ENCODE measurements at places on chromosomes 12 and 14. TPM values are rescaled to one million over a fixed set of nuclear protein-coding genes. Genes with fewer than 3 reads are reported as not detected.

DNA sequence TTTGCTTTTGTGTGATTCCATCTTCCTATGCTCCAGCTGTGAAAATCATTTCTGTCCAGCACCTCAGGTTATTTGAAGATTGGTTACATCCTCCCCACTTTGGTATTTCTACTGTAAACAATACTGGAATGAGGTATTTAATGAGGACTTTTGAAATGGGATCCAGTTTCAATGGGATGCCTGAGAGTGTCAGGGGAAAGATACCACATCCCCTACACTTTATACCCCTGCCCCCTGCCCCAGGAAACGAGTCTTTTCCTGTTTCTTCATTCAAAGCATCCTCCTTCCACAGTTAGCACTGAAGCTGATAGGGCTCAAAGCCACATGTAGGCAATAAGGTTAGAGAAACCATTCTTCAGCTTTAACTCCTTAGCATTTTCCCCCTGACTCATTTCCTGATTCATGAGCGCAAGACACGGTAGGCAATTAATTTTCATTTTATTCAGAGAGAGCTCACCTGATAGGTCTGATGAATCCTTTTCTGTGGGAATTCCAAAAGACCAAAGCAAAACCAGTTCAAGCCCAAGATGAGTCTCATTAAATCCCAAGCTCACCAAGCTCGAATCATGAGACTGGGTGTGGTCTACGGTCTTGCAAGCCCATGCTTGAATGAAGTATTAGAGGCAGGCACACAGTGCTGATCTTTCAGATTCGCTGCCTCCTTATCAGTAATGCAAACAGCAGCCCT lies 143.6 kb upstream of the CRY1 start:
- H3K27ac ChIP-seq = no peak overlapping the region
- DNase-seq = no peak
- no peaks in the 10 kb centered on the region for H3K36me3 ChIP-seq
- H3K4me1 ChIP-seq = no peaks in the 10 kb centered on the region

CMKLR1 gene
- polyA plus RNA-seq = 3.4 TPM

FAM186B gene
- polyA plus RNA-seq = 0.91 TPM

DNA sequence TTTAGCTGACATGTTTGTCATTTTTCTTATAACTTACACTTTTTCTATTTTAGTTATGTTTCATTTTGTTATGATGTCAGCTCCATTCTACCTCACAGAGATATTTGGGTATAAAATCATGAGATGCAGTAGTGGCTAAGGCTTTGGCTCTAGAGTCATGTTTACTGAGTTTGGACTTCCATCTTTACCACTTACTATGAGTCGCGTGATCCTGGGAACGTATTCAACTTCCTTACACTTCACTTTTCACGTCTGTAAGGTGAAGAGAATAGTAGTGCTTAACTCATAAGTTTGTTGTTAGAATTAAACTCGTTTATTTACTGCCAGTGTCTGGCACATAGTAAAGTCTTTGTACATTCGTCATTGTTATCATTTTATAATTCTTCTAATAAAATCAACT lies 126.3 kb downstream of the ERC1 start:
- no peak overlapping the region for H3K27ac ChIP-seq
- no peaks in the 10 kb centered on the region for H3K4me1 ChIP-seq
- no peaks in the 10 kb centered on the region for H3K27me3 ChIP-seq
- peaks cover 3% of the 10 kb centered on the region for H3K36me3 ChIP-seq
- no peak for DNase-seq

NPFF gene
- not detected for polyA plus RNA-seq

REM2 gene
- 0.72 TPM for polyA plus RNA-seq

DNA sequence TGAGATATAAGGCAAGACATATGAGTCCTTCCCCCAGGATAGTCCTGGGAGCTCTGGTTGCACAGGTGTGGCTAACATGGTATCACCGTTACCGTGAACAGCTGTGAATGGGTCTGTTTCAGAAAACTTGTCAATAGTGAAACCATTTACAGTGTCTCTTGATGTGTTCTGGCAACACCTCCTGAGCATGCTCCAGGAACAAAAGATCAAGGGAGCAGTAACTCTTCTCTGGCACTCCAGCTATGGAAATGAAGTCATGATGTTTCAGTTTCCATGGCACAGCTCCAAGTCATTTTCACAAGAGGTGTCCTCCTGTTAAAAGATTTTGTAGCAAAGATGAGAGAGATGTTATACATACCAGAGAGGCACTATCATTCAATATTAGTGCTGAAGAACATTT lies 253.7 kb downstream of the SNAPC1 start:
- H3K27ac ChIP-seq = no peak overlapping the region
- no peaks in the 10 kb centered on the region for H3K4me1 ChIP-seq
- no peak for DNase-seq
- no peaks in the 10 kb centered on the region for H3K27me3 ChIP-seq
- H3K36me3 ChIP-seq = no peaks in the 10 kb centered on the region

DNA sequence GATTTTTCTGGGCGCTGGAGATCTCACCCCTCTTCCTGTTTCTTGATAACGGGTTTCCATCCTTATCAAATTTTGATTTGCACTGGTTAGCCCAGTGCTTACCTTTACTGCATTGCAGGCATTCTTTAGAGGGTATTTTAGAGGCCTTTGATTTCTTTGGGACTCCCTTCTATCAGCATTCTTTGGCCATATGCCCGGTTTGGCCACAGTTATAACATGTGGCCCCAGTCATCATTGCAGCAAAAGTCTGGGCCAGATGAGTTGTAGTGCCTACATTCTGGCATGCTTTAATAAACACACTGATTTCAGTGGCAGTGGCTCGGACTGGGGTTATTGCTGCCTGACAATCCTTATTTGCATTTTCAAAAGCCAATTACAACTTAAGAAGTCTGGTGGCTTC lies 82.3 kb downstream of the KCNMB4 start:
- no peak overlapping the region for H3K4me3 ChIP-seq
- no peaks in the 10 kb centered on the region for H3K36me3 ChIP-seq
- no peaks in the 10 kb centered on the region for H3K27me3 ChIP-seq
- DNase-seq = no peak
- H3K27ac ChIP-seq = no peak overlapping the region

GSKIP gene
- polyA plus RNA-seq = 39.6 TPM

DNA sequence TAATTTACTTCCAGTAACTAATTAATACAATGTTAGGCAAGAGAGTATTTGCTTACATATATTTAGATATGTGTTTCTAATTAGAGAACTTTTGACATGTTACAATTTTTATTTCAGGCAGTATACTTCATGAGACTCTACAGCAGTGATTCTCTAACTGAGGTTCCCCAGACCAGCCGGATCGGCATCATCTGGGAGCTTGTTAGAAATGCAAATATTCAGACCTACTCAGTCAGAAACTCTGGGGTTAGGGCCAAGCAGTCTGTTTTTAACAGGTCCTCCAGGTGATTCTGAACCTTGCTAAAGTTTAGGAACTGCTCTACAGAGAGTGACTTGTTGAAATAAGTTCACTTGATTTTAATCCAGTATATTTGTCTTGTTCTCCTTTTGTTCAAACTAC lies 46.5 kb downstream of the ARID2 start:
- no peak for DNase-seq
- H3K27me3 ChIP-seq = no peaks in the 10 kb centered on the region
- H3K36me3 ChIP-seq = no peaks in the 10 kb centered on the region
- H3K4me3 ChIP-seq = no peak overlapping the region
- H3K4me1 ChIP-seq = no peaks in the 10 kb centered on the region

- H3K27ac ChIP-seq = no peak overlapping the region
- DNase-seq = no peak
- H3K27me3 ChIP-seq = no peaks in the 10 kb centered on the region
- H3K36me3 ChIP-seq = no peaks in the 10 kb centered on the region
These were observed 184.6 kb downstream of the FOXN3 start for GRCh38 chr14:89232265-89233070.

- no peaks in the 10 kb centered on the region for H3K4me1 ChIP-seq
- no peak overlapping the region for H3K27ac ChIP-seq
- H3K36me3 ChIP-seq = no peaks in the 10 kb centered on the region
- no peak for DNase-seq
- H3K4me3 ChIP-seq = no peak overlapping the region
- no peaks in the 10 kb centered on the region for H3K27me3 ChIP-seq
These were observed 199.2 kb downstream of the CRADD start for GRCh38 chr12:93876360-93876759.

DNA sequence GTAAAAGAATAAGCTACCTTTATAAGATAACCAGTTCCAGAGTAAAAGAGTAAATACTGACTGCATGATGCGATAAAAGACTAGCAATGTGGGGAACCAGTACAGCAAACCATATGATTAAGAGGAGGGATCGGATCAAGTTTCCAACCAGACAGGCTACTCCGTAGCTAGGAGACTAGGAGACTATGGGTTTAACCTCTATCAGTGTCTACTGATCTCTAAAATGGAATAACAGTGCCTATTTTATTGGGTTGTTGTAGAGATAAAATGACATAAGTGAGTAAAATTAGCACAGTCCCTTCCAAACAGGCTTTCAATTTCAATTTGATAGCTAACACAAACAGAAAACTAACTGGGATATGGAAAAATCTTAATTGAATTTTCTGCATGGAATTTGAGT lies 76.0 kb downstream of the PAWR start:
- no peak for DNase-seq
- no peaks in the 10 kb centered on the region for H3K27me3 ChIP-seq
- H3K4me3 ChIP-seq = no peak overlapping the region
- no peak overlapping the region for H3K27ac ChIP-seq

GRCh38 chr14:57865403-57866198 lies at the start of gene SLC35F4:
SLC35F4 (minus strand) TSS chr14:57866092.
- no peaks in the 10 kb centered on the region for H3K36me3 ChIP-seq
- no peak within 1 kb of the TSS for H3K4me3 ChIP-seq
- H3K27me3 ChIP-seq = peaks cover 42% of the 10 kb centered on the region
- peak; percentile 16 for DNase-seq
- no peaks in the 10 kb centered on the region for H3K4me1 ChIP-seq

GRCh38 chr12:108325018-108325358 lies 14.1 kb downstream of the CMKLR1 start:
- H3K27ac ChIP-seq = no peak overlapping the region
- H3K27me3 ChIP-seq = peaks cover 6% of the 10 kb centered on the region
- DNase-seq = no peak

SPX gene
- polyA plus RNA-seq = 3.5 TPM

GRCh38 chr14:33237115-33237740 lies 298.5 kb downstream of the NPAS3 start:
- DNase-seq = no peak
- H3K4me3 ChIP-seq = no peak overlapping the region
- no peaks in the 10 kb centered on the region for H3K36me3 ChIP-seq
- no peaks in the 10 kb centered on the region for H3K27me3 ChIP-seq
- no peak overlapping the region for H3K27ac ChIP-seq

GRCh38 chr12:42757624-42758119 lies 168.1 kb upstream of the PRICKLE1 start:
- no peaks in the 10 kb centered on the region for H3K4me1 ChIP-seq
- no peaks in the 10 kb centered on the region for H3K27me3 ChIP-seq
- no peak for DNase-seq

DNA sequence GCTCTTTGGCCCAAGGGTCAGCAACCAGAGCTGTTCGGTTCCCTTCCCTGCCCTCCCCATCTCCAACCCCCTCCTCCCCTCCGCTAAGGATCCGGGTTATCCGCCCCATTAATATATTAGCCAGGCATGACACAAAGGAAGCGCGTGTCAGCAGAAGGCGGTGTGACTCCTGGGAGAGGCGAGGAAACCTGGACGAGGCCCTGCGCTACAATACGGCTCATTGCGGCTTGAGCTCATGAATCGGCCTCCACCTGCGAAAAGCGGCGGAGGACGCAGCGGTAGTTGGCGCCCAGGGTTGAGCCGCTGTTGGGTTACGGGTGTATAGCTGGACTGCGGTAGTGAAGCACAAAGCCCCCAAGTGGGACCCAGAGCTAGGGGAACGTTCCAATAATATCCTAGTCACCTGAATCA lies 9.9 kb downstream of the FOXA1 start:
- peak; percentile 63 for DNase-seq
- peak overlapping the region; percentile 97 for H3K27ac ChIP-seq
- peaks cover 10% of the 10 kb centered on the region for H3K4me1 ChIP-seq
- peak overlapping the region; percentile 34 for H3K4me3 ChIP-seq

DNA sequence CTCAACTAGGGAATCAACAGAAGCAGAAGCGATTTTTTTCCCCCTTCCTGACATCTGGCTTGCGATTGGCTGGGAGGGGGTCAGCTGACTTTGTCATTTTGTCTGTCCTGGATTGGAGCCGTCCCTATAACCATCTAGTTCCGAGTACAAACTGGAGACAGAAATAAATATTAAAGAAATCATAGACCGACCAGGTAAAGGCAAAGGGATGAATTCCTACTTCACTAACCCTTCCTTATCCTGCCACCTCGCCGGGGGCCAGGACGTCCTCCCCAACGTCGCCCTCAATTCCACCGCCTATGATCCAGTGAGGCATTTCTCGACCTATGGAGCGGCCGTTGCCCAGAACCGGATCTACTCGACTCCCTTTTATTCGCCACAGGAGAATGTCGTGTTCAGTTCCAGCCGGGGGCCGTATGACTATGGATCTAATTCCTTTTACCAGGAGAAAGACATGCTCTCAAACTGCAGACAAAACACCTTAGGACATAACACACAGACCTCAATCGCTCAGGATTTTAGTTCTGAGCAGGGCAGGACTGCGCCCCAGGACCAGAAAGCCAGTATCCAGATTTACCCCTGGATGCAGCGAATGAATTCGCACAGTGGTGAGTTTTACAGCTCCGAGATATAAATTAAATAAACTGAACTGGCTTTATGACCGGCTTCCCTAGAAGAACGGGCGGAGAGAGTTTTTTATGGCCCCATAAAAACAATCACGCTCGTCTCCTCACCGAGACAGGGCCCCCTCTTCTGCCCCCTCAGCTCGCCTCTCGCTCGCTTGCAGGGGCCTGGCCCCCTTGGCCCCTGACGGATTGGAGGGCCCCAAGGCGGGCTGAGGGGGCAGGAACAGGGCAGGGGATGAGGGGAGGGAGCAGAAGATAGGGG lies at the start of gene HOXC6:
TSS of gene HOXC6 (plus strand) at position 127 of the 888 bp plus-strand sequence. CDS start at position 209, 82 bp downstream.
- H3K4me3 ChIP-seq = peak within 1 kb of the TSS; percentile 44
- peak within 1 kb of the TSS; percentile 58 for H3K27ac ChIP-seq
- peaks cover 65% of the 10 kb centered on the region for H3K27me3 ChIP-seq
- peaks cover 57% of the 10 kb centered on the region for H3K4me1 ChIP-seq

SIVA1 gene
- polyA plus RNA-seq = 86.4 TPM

Measured in large intestine (tissue), 12 donors.